Panc1 (cell line): ENCODE measurements at places on chromosomes 2 and 18.

GRCh38 chr2:40256649-40257048 is 195.2 kb downstream of the SLC8A1 start:
- no peak for DNase-seq

DNA sequence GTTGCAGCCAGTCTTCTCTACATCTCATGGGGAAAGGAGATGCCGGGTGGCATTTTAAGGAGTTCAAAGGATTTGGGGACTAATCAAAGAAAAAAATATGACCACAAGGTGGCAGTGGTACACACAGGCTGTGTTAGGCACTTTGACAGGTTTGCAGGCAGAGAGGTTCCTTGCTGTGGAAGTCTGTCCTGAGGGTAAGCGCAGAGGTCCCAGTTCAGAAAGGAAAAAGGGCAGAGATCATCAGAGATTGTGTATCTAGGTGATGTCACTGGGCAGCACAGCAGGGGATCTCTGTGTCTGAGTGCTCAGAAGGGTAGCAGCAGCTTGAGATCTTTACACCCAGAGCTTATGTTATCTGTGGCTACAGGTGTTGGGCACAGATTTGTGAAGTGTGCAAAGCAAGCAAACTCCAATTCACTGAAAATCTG is 231.4 kb downstream of the LRRTM1 start:
- DNase-seq = peak; percentile 24

DNA sequence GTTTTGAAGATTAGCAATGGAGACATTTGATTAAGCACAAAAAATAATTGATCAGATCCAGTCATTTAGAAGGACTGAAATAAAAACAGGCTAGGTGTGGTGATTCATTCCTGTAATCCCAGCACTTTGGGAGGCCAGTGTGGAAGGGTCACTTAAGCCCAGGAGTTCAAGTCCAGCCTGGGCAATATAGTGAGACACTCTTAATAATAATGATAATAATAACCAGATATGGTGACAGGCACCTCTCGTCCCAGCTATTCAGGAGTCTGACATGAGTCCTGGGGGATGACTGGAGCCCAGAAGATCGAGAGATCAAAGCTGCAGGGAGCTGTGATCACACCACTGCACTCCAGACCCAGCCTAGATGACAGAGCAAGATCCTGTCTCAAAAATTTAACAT is 3.5 kb upstream of the FN1 start:
- no peak for DNase-seq

- no peak for DNase-seq
These were observed 45.9 kb upstream of the ATP5MC3 start for GRCh38 chr2:175227393-175227792.

DNA sequence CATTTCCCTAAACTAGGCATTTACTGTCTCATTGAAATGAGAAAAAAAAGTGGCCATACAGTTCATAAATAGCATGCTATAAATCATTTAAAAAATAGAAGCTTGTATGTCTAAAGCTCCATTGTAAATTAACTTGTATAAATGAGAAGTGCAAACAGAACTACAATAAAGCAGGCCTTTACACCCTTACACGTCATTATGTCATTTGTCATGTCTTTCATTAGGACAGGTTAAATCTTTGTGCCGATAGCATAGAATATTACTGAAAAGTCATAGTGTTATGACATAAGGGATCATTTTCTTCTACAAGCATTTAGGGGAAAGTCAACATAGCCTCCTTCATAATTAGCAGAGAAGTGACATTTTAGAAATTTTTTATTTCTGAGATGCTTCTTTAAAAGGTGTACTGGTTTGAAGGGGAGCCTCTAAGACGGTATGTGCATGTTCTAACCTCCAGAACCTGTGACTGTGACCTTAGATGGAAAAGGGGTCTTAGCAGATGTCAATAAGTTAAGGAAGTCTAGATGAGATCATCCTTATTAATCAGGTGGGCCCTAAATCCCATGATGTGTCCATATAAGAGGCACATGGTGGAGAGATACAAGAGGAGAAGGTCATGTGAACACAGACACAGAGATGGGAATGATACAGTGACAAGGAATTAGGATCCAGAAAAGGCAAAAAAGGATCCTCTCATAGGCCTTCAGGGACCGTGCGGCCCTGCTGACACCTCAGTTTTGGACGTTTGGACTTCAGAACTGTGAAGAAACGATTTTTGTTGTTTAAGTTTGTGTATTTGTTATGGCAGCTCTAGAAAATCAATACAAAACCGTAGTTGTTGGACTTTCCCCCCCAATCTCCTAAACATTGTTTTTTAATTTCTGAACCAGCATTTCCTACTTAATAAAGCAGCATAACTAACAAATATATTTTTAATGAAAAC is 863.7 kb downstream of the MBD2 start:
- no peak for DNase-seq

DNA sequence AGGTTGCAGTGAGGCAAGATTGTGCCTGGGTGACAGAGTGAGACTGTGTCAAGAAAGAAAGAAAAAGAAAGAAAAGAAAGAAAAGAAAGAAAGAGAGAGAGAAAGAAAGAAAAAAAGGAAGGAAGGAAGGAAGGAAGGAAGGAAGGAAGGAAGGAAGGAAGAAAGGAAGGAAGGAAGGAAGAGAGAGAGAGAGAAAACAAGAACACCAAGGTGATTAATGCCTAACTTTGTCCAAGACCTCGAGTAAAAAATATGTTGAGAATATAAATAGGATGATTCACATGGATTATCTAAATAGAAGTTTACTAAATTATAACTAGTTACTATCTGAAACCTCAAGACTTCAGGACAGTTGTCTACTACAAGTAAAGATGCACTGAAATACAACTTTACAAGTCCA is 7.2 kb downstream of the PECR start:
- no peak for DNase-seq

- no peak for DNase-seq
These were observed 356.0 kb upstream of the TNP1 start for GRCh38 chr2:217215877-217216276.

GRCh38 chr2:191312163-191312562 is 67.0 kb downstream of the MYO1B start:
- DNase-seq = no peak

DNA sequence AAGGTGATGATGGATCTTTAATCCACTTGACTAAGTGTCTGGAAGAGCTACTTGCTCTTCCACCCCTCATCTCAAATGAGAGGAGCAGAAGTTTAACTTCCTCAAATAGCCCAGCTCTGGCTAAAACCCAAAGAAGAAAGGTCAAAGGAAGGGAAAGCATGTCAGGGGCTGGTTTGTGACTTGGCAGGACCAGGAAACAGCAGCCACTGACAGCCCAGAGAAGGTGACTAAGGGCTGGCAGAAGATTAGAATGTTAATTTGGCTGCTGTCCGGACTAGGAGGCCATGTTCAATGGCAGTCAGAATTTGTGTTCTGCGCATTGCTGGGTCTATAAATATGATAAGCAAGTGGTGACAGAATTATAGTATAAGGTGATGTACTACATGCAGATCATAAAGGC is 386.2 kb downstream of the SETBP1 start:
- no peak for DNase-seq

- no peak for DNase-seq
These were observed 81.4 kb downstream of the MSH2 start for GRCh38 chr2:47484396-47484795.

- DNase-seq = no peak
These were observed 337.1 kb downstream of the DYSF start for GRCh38 chr2:71790226-71791060.

GRCh38 chr2:44645937-44646336 is 284.2 kb downstream of the CAMKMT start:
- DNase-seq = no peak

GRCh38 chr2:64550042-64550441 is 25.9 kb downstream of the AFTPH start:
- DNase-seq = no peak

- DNase-seq = no peak
These were observed 120.5 kb downstream of the PMAIP1 start for GRCh38 chr18:60020107-60020925.

DNA sequence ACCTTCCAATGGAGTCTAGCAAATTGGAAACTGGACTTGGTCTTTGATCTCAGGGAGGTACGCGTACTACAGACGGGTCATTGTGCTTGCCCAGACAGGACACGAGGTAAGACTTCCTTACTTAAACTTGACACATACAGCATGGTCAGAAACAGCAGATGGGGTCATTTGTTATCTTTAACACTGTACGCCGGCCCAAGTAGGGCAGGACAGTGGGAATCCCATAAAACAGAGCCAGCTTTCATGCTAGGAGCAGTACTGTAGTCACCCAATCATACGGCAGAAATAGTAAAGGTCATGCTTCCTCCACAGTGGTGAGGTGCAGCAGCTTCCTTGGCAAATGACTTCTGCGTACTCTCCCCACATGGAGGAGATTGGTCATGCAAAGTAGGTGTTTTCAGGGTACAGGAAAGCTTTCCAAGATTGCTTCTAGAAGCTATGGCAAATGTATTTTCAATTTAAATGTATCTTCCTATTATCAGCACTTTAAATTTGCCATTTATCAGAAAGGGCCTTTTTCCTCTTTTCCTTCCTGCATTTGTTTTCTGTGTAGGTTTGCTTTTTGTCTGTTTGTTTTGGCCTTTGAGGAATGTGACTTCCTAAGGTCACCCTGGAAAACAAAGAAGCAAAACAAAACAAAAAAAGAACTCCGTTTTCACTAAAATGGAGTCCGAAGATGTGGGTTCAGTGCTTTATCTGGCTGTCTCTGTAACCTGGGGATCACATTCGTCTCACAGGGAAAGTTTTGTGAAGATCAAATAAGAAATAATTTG is 74.0 kb upstream of the DSG1 start:
- no peak for DNase-seq
